ENCODE measurements at places on chromosomes 11 and 22.

GRCh38 chr11:107780136-107780535 lies 68.3 kb upstream of the SLN start:
- no peak for DNase-seq

DNA sequence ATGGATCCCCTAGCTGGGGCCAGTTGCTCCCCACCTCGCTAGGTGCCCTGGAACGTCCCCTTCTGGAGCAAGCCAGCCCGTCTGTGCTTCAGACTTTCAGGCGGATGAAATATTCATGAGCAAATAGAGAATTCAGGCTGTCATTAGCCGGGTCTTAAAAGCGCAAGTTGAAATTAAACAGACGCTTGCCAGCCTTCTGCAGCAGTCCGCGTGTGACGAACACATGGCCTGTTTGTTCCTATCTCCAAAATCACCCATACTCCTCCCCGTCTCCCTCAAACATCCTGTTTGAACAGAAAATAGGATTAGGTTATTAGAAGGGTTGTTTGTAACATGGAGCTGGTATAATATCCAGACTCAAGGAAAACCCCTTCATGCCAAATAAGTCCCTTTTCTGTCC lies 38.7 kb downstream of the MYO18B start:
- no peak for DNase-seq

GRCh38 chr11:17588721-17589120 lies 41.7 kb downstream of the OTOG start:
- no peak for DNase-seq

DNA sequence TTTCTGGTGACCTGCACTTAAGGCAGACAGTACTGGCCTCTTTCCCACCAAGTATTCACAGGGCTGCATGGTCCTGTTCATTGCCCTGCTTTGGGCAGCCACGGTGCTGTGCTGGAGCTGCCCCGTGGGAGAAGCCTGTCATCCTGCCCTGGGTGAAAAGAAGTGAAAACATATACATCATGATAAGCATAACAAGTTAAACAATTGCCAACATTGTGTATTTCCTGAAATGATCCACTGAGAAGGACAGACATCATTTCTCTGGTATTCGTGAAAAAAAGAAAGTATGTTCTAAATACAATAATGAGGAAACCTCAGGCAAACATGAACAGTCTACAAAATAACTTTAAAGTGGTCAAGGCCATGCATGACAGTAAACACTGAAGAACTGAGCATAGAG lies 393.1 kb downstream of the TMEM135 start:
- no peak for DNase-seq

DNA sequence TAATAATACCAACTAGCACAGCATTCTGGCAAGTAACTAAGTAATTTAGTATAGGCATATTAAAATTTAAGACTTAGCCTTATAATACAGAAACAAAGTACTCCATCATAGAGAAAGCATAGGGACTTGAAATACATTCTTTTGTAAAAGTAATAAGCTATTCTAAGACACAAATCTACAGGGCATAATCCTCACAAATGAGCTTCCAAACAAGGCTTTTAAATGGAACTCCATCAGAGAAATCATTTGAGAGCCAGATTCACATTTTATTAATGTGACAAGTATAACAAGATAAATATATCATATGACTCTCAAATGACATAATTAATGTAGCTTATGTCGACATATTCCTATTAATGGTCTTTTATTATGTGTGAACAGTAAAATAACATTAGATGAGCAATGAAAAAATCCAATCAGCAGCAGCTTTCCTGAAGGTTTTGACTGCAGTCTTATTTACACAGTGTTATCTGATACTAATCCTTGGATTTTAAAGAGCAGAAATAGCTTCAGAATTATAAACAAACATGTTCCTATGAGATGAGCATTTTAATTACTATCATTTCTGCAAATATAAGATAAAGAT lies 241.4 kb downstream of the TTC28 start:
- no peak for DNase-seq

DNA sequence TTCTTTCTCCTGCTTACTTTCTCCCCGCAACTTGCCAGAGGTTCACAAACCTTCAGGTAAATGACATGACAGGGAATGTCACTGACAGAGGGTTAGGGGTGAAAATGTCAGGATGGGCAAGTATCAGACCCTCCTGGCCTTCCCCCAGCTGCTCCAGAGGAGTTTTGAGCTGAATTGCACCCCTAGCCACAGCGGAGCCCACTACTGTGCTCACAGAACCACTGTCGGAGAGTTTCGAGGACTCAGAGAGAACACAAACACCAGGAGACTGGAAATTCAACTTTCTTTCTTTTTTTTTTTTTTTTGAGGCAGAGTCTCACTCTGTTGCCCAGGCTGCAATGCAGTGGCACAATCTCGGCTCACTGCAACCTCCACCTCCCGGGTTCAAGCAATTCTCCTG lies 21.5 kb upstream of the P2RY2 start:
- DNase-seq, result no peak

DNA sequence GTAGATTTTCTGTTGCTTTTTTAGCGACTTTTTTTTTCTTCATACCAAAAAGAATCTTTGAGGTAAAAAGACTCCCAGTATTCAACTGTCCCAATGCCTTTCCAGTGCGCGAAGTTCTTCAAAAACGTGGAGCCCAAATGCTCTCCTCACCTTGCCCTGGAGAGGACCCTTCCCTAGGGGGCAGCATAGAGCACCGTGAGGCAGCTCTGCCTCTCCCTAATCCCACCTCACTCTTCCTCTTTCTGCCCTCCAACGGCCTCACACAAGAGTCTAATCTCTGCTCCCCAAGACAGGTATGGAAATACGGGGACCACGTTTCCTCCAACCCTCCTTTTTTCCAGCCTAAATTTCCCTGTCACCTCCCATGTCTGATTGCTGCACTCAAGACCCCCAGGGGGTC lies 117.5 kb upstream of the ALX4 start:
- no peak for DNase-seq

DNA sequence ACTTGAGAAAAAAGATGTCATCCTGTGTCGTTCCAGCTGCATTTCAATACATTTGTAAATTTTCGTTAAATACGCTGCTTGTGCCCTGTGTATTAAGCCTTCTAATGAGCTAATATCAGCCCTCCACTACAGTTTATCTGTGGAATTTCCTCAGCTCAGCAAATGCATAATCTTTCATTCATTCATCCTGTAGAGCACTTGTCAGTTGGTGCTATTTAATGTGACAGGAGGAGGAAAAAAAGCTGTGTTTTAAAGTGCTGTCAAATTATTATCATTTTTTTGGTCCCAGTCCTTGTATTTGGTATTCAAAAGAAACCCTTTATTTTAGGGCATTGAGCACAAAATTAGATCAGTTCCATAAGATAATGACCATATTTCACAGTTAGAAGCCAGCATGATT lies 184.7 kb downstream of the FAT3 start:
- DNase-seq, result no peak

GRCh38 chr22:46406349-46406748 lies 70.8 kb downstream of the TRMU start:
- no peak for DNase-seq

DNA sequence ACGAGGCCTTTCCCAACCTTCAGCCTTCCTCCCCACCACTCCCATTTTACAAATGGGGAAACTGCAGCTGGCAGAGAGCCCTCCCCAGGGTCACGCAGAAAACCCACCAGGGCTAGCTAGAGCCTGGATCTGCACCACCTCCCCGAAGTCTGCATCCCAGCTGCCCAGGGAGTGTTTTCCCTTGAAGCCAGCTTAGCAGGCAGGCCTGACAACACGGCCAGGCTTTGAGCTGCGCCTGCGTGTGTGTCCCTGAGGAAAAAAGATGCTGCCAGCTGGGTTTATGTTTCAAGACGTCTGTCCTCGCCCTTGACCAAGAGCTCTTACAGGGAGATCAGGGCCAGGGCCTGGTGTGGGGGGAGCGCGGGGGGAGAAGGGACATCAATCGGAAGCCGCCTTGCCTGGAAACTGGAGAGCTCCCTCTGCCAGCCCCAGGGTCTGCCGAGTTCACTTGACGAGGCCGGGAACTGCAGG lies 20.3 kb downstream of the WNT11 start:
- peak; percentile 27 for DNase-seq

DNA sequence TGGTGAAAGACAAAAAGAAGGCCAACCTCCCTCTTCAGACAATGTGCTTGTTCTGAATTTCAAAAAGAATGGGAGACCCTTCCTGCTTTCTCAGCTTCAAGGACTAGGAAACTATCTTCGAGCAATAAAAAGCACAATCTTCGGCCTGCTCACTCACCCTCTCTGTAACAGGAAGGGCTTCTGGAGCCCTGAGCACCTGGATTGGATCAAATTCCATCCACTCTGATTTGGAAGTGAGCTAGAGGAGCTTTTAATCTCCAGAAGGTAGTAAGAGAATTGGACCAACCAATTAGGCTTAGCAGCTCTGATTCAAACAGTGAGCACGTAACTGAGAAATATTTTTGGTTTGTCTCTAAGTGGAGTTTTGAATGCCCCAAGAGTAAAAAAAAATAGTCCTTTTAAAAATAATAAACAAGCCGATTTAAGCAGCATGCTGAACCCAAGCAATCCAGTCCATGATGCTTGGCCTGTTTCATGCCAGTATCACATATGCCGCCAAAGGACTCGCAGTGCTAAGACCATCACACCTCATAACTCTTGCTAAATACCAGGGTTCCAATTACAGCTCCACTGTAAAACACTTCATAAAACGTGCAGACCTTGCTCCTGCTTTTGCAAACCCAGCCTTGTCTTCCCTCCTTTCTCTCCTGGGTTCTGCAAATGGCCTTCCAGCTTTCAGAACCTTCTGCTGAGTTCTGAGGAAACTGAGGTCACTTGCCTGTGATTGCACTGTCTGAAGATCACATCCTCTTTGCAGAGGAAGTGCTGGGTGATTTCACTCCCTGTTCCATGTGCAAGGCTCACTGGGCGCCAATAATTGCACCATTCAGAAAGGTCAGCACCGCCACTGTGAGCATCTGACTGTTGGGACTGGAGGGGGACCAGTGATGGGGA lies 74.4 kb downstream of the SLC1A2 start:
- DNase-seq, result no peak

- DNase-seq, result no peak
Observed at GRCh38 chr11:105933695-105934094, 88.3 kb downstream of the MSANTD4 start.

DNA sequence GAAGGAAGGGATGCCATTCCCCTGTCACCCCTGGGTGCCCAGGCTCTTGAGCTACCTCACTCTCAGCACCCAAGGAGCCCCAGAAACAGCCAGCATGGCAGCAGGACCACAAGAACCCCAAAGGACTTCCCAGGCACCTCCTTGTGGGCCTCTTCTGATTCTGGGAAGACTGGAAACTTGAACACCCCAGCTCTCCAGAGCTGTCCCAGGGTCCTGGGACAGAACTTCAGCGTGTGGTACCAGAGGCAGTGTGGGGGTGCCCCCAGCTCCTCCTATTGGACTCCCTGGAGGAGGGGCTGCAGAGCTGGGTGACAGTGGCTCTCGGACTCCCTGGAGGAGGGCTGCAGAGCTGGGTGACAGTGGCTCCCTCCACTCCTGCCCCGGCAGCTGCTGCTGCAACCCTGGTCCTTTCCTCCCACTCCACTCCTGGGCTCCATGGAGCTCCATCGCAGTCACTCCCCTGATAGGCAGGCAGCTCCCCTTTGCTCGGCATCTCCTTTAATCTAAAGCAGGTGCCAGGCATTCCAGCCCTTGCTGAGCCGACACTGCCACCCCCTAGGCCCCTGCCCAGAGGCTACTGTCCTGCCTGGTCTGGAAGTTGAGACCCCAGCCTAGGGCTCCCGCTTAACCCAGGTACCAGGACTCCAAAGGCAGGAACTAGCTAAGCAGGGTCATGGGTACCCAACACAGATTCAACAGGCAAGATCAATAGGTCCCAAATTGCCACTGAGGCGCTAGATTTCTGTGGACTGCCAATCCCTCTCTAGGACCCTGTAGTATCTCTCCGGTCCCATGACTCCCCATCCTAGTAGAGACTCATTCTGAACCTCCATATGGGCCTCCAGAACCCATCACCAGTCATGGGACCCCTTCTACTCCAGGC lies 2.7 kb downstream of the BCL9L start:
- no peak for DNase-seq

- DNase-seq, result no peak
Observed at GRCh38 chr11:22199243-22199642, 6.4 kb downstream of the ANO5 start.

- no peak for DNase-seq
Observed at GRCh38 chr11:112520354-112520753, 259.7 kb upstream of the PLET1 start.

- DNase-seq, result no peak
Observed at GRCh38 chr22:32622004-32622743, 147.6 kb downstream of the FBXO7 start.

- DNase-seq, result no peak
Observed at GRCh38 chr11:122393209-122393860, 262.2 kb upstream of the UBASH3B start.

- DNase-seq, result no peak
Observed at GRCh38 chr22:22168190-22168940, 76.2 kb upstream of the VPREB1 start.

DNA sequence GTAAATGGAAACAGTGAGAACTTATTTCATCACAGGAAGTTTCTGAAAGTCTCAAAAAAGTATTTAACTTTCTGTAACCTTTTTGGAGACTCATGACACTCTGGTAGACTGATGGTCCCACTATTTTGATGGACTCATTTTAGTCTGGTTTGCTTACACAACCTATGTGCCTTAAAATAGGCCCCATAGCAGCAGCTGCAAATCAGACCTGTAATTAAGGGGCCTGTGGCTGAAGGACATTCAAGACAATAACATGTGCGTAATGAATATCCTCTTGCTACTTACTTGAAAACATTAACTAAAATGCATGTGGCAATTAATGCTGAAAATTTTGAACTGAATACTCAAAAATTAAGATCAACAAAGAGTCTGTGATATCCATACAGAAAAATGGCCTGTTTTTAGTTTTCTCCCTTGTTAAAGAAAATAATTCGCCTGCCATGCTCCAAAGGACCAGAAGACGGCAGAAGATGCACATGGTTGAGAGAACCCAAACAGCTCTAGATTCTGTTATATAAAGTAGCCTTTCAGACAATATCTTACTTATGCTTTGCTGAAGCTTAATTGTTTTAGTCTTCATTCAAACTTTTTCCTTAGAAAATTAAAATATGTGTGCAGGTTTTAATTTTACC lies 568.5 kb downstream of the KCNA4 start:
- peak; percentile 8 for DNase-seq

DNA sequence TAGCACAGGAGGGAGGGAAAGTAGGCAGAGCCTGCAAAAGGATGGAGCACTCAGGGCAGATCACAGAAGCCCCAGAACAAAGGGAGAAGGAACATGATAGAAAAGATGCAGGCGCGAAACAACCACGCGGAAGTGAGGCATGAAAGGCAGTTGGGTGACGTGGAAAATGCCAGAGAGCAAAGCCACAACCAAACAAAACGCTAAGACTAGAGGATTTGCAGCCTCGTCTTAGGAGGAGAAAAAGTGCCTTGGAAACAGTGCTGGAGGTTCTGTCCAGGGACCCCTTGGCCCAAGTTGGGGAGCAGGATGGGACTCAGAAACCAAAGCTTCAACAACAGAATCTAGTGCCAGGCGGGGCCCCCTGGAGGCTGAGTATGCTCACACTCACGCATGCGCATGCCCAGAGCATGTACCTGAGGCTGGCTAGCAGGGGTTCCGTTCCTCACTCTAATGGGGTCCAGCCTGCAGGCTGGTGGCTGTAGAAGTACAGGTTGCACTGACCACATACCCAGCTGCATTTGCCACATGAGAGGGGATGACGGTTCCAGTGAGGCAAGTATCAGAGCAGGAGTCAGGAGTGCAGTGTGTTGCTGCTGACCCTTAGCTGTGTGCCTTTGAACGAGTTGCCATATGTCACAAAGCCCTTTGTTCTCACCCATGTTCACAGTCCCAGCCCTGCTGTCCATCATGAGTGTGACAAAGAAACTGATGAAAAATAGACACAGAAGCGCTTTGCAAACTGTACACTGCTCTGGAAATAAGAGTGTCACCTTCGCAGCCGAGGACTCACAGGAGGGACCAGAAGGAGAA lies 568.6 kb upstream of the CADM1 start:
- DNase-seq, result no peak

All from cerebellar cortex (tissue), 1 donor.